ENCODE measurements at places on chromosomes 13 and 19.

DNA sequence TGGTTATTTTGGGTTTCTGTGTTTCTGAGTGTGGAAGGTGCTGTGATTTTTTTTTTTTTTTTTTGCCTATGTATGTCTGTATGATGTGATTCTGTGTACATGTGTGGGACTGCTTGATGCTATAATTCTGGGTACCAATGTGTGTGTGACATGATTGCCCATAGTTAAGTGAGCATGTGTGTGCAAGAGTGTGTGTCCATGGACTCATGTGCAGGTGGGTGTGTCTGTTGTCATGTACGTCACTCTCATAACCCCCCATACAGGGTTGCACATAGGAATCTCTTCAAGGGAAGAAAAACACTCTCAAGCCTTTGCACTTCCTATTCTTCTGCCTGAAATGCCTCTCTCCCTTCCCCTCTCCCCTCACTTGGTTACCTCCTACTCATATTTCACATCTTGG is 2.5 kb upstream of the PPP5C start:
- DNase-seq: no peak

DNA sequence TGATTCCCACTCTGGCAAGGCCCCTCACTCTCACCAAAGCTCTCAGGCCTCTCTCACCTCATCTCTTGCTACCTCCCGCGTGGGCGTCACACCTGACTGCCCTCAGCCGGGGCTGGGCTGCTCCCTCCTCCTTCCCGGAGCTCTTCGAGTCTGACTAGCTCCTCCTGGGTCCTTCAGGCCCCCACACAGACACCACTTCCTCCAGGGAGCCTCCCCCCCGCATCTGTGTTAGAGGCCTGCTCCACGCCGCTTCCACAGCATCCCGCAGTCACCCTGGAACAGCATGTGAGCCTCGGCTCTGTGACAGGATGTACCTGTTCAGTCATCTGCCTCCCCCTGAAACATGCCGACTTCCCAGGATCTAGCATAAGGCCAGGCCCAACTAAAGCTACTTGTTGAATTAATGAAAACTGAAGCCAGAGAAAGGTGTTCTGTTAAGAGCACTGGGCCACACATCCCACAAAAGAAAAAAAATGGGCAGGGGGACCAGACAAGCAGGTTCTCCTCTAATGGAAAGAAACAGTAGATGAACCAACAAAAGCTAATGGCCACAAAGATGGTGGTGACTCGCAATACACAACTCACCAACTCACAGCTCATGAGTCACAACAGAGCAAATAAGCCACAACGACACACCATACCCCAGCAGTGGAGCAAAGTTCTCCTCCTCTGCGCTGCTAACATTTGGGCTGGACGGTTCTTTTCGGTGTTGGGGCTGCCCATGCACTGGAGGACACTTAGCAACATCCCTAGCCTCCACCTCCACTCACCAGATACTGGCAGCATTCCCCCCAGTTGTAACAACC is 3.0 kb downstream of the PPP6R1 start:
- peak; percentile 38 for DNase-seq

- DNase-seq: no peak
Measured at GRCh38 chr13:35179920-35180663, 238.0 kb downstream of the NBEA start.

DNA sequence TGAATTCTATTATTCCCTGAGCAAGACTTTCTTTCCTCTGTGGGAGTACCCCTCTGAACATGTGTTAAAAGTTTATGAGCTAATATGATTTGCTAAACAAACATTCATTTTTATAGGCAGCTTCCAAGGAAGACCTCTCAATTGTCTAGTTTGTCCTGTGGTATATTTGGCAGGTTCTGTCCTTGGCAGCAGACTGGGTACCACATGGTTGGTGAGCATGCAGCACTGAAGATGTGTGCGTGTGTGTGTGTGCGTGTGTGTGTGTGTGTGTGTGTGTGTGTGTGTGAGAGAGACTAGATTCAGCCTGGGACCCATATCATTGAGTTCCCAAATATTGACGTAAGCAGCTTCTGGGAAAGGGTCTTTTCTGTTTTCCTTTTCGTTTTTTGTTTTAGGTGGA is 24.0 kb downstream of the FGF9 start:
- no peak for DNase-seq

GRCh38 chr13:98986226-98986846 is 8.5 kb upstream of the DOCK9 start:
- DNase-seq: no peak

DNA sequence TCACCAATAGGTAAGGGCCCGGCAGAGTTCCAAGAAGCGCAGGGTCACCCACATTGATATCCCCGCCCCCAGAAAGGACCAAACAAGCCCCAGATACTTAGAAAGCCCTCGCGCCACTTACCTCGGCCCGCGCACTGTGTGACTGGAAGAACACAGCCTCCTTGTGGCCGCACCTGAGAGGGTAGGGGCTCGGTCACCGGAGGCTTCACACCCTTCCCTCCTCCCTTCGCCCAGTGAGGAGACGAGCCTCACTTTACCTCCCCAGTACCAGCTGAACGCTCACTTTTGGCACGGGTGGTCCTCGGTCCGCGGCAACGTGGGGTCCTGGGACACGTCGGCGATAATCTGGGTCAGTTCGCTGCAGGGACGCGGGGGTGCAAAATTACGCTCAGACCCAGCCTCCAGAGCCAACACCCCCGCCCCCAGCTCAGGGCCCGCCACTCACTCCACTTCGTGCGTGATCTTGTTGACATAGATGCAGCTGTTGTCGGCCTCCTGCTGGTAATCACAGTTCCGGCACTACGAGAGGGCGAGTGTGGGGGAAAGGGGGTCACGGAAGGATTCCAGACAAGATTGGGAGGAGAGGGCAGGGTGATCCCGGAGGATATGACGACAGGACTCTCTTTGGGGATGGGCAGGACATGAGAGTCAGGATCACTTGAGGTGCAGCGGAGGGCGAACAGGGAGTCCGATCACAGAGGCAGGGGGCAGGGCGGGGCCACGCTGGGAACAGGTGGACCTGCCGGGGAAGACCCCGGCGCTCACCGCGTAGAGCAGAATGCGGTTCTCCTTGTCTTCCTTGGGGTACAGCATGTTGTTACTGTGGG is 568 bp downstream of the POLR2I start:
- no peak for DNase-seq

- DNase-seq: no peak
Measured at GRCh38 chr19:3287814-3288213, 63.4 kb downstream of the CELF5 start.

DNA sequence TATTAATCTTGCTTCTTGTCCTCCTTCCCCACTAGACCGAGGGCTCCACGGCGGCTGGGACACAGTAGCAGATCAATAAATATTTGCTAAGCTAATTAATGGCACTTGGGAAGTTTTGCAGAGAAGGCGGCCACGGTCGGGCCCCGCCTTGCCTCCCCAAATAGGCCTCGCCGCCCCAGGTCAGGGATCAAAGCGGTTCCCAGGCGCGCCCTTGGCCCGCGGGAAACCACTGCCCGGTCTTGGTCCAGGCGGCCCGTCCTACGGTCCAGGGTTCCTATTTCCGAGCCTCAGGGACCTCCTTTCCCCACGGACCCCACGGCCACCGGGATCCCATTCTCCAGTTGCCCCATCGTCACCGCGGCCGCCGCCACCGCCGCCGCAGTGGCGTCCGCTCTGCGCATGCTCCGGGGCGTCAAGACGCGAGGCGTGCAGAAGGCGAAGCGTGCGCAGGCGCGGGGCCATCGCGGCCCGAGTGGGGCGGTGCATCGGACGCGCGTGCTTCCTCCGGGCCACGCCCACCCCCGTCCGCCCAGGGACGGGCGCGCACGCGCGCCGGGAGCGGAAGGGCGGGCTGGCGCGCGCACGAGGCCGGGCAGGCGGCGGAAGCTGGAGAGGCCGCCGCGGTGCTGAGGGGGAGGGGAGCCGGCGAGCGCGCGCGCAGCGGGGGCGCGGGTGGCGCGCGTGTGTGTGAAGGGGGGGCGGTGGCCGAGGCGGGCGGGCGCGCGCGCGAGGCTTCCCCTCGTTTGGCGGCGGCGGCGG is at the start of gene SMARCA4:
Gene SMARCA4 (plus strand): TSS at position 717 of the 759 bp plus-strand sequence. CDS start 23,122 bp downstream, outside the sequence.
- DNase-seq: peak; percentile 98

GRCh38 chr19:14035706-14036105 is 4.1 kb downstream of the IL27RA start:
- no peak for DNase-seq

DNA sequence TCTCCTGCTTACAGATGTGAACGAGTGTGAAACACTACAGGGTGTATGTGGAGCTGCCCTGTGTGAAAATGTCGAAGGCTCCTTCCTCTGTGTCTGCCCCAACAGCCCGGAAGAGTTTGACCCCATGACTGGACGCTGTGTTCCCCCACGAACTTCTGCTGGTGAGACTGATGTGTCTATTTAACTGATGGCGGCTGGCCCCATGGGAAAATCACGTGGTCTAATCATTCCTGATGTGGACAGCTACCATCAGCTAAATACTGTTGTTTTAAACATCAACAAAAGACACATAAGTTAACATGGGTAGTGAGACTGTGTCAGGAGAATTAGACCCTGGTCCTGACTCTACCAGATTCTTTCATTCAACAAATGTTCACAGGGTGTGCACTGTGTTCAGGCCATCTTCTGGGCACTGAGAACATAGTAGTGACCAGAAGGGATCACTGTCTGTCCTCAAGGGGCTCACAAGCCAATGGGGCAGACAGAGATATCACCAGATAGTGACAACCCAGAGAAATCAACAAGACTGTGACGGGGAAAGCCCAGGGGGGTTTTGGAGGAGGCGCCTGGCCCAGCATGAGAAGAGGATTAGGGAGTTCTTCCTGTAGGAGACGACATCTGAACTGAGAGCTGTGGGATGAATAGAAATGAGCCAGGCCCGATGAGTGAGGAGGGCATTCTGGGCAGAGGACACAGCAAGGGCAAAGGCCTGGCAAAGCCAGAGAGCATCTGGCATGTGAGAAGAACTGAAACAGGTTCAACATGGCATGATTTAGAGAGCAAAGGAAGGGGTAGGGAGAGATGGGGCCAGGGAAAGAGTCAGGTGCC is 18.4 kb downstream of the LTBP4 start:
- no peak for DNase-seq

GRCh38 chr13:113495494-113496210 is 5.1 kb upstream of the DCUN1D2 start:
- DNase-seq: no peak

- DNase-seq: no peak
Measured at GRCh38 chr13:51674276-51674675, 90.0 kb downstream of the WDFY2 start.

- no peak for DNase-seq
Measured at GRCh38 chr13:41973247-41973741, 12.4 kb upstream of the VWA8 start.

- no peak for DNase-seq
Measured at GRCh38 chr13:45101327-45102018, 18.8 kb upstream of the GTF2F2 start.

DNA sequence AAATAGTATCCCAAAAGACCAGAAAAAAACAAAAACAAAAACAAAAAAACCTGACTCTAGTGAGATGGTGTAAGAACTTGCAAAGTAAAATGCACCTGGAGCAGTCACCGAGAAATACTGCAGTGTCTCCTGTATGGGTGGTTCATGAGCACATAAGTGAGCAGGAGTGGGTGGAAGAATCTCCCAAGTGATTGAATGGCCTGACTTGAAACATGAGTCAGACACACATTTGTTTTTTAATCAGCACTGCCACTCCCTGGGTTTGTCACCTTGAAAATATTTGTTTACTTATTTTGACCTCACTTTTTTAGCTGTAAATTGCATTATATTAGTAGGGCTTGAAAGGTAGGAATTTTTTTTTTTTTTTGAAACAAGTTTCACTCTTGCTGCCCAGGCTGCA is 2.0 kb downstream of the ZNF431 start:
- no peak for DNase-seq

- DNase-seq: peak; percentile 86
Measured at GRCh38 chr13:94601446-94602431, at the start of gene GPR180. GPR180 (plus strand) TSS chr13:94601857; CDS start chr13:94601928, 71 bp downstream.

- DNase-seq: no peak
Measured at GRCh38 chr13:113001241-113002140, 32.5 kb downstream of the MCF2L start.

DNA sequence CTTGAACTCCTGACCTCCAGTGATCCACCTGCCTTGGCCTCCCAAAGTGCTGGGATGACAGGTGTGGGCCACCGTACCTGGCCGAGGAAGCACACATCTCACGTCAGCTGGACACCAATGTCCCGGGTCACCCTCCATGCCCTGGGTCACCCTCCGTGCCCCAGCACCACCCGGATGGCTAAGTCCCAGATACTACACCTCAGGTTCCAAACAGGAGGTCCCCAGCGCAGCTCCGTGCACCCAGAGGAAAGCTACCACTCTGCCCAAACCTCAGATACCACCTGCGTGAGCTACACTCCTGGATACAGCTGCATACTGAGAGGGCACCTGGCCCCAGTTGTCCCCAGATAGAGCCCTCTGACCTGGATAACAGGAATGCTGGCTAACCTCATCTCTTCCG is 14.0 kb downstream of the LRRC4B start:
- no peak for DNase-seq

DNA sequence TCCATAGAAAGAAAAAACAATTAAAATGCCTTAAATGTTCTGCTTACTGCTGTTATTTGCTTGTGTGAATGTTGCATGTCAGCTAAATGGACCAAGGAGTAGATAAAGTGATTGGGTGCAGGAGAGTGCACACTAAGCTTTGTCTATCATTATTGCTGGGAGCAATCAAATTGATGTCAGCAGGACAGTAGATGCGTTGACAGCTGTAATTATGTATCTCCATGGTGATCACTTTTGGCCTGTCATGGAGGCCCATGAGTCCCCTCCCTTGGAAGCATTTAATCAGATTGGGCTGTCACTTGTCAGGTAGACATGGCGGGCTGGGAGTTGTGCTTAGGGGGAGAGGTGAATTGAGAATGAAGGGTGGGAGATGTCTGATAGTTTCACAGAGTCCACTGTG is 215.3 kb downstream of the PCCA start:
- no peak for DNase-seq

- DNase-seq: peak; percentile 58
Measured at GRCh38 chr19:50046649-50047503, 21.1 kb downstream of the ZNF473 start.

- no peak for DNase-seq
Measured at GRCh38 chr13:26606631-26607030, 49.1 kb downstream of the WASF3 start.

DNA sequence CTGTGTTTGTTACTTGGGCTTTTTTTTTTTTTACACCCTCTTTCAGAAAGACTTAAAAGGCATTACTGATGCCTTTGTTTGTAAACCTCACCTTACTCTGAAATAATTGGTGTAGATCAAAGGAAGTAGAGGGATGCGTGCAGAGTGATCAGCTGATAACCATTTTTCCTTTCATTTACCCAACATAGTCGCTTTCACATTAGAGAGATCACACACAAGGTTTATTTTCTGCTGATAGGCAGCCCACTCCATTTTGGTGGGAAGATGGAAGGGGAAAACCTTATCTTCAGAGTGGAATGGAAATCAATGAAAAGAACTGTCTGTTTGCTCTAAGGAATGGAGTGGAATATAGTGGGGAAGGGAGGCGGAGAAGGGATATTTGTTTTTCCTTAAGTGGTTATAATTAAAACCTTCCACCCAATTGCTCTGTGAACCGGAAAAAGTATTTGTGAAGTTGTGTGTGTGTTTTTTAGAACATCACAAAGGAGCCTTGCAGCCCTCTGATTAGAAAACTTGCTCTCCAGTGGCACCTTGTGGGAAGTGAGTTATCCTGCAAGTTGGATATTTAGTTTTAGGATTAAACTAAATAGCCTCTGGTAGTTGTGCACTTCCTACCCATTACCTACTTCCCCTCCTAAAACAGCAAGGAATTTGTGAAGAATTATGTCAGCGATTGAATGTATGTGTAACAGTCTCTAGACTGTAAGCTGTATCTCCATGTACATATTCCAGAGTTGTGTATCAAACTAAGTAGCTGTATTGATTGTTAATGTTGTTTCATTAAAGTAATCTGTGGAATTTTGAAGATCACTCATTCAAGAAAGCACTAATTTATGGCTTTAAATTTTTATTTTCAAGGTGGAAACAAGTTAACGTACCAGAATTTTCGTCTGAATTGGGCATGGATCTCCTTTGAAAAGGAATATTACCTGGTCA is 76.8 kb downstream of the FREM2 start:
- no peak for DNase-seq

Data from activated gamma-delta T cell treated with Interleukin-2 at 50 U/mL for 16 hours (primary cell).